ENCODE measurements at places on chromosomes 7 and 10.
A peak's percentile ranks its signal among the peaks of the same experiment; 100 is the strongest.

DNA sequence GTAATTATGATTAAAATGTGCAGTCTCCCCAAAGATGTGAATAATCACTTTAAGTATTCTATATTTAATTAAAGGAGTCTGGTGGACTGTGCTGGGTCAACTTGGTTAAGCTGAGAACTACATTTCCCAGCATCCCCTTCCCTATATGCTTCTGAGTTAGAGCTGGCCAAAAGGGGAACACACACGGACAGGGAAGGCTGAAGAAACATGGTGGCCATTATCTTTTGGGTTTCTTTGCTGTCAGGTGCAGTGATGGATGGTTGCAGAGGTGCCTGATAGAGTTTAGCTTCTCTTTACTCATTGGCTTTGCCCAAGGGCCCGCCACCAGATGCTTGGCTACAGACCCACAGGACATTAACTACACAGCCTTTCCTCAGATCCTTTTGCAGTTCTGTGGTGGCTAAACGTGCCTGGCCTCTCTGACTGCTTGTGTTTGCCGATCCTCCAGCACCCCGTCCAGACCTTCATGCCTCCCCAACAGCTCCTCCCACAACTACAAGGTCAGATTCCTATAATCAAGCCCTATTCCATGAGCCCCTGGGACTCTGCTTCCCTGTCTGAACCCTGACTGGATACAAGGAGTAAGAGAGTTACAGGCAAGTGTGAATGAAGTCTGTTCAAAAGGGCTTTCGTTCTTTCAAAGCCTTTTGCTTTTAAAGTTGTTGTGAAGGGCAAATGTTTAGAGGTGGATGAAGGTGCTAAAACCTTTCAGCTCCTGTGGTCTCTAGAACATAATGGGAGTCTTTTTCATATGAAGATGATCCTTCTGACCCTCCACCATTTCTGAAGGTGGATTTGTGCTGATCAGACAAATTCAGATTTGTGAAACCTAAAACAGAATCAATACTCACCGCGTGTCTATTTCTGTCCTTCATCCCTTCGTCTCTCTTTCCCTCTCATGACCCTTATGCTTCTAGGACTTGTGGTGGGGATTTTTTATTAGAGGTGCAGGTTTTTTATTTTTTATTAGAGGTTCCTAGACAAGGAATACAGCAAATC is 21.5 kb downstream of the BUB3 start:
- no peak for DNase-seq

- no peak for DNase-seq
These were observed 1.2 kb downstream of the PTEN start for GRCh38 chr10:87864496-87865059.

GRCh38 chr7:124680304-124680703 is 85.3 kb downstream of the GPR37 start:
- DNase-seq = no peak

DNA sequence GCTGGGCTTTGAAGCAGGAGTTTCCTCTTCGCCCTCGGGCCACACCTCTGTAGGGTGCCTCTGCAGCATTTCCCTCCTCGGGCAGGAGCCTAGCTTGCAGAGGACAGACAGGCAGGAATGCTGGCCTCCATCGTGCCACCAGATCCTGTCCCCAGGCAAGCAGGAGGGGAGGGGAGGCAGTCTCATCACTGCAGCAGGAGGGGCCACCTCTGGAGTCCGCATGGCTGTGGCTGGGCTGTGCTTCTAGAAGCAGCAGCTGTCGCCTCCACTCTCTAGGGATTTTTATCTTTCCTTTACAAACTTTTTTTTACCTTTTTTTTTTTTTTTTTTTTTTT is 181.4 kb downstream of the CUX1 start:
- no peak for DNase-seq

GRCh38 chr7:102432442-102433218 is 745 bp upstream of the ORAI2 start:
- DNase-seq = peak; percentile 64

DNA sequence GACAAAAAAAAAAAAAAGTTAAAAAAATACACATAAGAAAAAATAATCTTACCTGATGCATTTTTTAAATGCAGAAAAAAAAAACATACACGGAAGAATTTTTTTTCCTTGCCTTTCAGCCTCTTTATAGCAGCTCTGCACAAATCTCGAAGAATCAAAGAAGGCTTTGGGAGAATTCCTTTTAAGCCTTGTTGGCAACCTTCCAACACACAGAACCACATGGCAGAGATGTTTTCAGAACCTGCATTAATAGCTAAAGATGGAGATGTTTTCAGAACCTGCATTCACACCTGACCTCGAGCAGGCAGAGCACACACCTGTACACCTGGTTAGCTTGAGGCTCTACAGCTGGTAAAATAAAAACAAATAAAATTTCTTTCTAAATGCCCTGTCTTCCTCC is 65.6 kb downstream of the DOCK4 start:
- no peak for DNase-seq

- no peak for DNase-seq
These were observed 397.8 kb upstream of the NRP1 start for GRCh38 chr10:33732161-33732680.

DNA sequence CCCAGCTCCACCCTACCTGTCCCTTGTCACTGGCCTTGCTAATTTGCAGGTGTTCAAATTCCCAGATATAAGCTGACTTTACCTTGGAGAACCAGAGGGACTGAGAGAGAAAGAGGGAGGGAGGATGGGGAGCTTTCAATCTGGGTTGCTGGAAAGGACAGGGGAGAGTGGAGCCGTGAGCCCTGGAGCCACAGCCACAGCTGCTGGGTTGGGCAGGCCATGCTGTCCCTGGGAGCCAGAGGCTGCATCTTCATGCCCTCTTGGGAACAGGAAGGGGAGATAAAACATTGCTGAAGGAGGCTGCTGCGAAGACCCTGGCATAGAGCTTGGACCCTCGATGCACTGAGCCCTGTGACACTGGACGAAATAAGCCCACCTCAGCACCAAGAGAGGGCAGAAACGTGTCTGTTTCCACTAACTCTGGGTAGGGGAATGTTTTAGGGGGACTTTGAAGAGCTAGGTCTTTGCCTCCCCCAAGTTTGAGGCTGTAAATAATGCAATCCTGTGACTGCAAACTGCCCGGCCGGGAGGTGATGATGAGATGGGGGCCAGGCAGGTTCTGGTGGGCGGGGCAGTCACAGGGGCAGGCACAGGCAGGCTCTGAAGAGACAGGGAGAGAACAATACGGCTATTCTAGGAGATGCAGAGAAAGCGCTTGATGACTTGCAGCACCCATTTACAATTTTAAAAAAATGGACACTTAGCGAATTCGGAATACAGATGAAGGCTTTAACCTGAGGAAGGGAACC is 5.8 kb upstream of the JAKMIP3 start:
- no peak for DNase-seq

GRCh38 chr10:116880716-116881482 is 31.6 kb downstream of the ENO4 start:
- DNase-seq = no peak

DNA sequence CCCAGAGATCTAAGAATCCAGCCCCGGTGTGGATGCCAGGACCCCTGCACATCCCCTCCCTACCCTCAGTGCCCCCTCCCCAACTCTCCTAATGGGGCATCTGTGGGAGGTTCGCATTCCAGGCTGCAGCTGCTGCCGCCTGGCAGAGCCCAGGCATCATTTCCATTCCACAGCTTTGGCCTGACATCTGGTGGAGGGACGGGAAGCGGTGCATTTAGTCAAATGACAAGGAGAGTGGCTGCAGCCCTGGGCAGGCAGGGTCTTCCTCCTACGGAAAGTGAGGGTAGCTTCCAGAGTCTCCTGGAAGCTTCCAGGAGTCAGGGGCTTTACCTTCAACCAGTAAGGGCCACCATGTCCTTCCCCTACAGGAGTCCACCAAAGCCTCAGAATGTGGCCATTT is 30.8 kb downstream of the PRLHR start:
- no peak for DNase-seq

- no peak for DNase-seq
These were observed 23.2 kb upstream of the SMURF1 start for GRCh38 chr7:99167072-99167471.

- DNase-seq = no peak
These were observed 30.2 kb upstream of the LEP start for GRCh38 chr7:128210590-128211570.

- peak; percentile 3 for DNase-seq
These were observed 86.5 kb upstream of the NMT2 start for GRCh38 chr10:15254808-15255648.

DNA sequence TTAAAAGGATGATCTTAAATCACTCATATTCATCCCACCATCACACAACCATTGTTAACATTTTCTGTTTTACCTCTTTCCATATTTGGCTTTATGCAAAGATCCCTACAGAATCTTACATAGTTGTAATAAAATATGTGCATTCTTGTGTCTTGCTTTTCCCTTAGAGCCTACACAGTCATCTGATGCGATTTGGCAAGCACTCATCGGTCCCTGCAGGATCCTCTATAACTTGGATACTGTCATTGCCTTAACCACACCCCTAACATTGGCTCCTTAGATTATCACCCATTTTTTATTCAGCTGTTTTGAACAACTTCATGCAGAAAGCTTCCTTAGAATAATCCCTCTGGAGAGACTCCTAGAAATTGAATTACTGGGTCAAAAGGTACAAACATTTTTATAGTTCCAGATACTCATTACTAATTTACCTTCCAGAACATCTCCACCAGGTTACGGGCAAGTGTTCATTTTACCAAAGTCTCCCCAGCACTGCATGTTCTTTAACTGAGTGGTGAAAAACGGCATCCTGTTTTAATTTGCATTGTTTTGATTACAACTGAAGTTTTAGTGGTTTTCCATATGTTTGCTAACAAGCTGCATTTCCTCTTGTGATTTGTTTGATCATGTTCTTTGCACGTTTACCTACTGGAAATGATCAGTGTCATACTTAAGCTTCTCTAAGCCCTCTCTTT is 268.3 kb downstream of the GRID1 start:
- no peak for DNase-seq

GRCh38 chr7:44288811-44289340 is 36.5 kb downstream of the CAMK2B start:
- DNase-seq = no peak

GRCh38 chr7:135905355-135905754 is 71.8 kb downstream of the MTPN start:
- no peak for DNase-seq

DNA sequence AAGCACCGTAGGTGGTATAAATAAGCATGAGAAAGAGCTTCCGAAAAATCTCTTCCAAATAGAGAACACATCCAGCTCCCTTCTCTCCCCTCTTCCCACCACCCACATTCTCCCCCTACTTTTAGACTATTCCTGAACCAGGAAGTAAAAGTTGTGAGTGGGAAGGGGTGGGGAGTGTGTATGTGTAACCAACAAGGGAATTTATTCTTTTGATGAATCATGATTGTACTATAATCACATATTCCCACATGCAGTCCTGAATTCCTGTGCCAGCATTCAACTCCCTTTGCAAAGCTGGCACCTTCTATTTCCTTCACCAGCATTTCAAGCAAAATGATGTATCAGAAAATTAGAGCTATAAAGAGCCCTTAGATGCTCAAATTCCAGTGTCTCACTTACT is 230.6 kb upstream of the CHRM2 start:
- DNase-seq = no peak

DNA sequence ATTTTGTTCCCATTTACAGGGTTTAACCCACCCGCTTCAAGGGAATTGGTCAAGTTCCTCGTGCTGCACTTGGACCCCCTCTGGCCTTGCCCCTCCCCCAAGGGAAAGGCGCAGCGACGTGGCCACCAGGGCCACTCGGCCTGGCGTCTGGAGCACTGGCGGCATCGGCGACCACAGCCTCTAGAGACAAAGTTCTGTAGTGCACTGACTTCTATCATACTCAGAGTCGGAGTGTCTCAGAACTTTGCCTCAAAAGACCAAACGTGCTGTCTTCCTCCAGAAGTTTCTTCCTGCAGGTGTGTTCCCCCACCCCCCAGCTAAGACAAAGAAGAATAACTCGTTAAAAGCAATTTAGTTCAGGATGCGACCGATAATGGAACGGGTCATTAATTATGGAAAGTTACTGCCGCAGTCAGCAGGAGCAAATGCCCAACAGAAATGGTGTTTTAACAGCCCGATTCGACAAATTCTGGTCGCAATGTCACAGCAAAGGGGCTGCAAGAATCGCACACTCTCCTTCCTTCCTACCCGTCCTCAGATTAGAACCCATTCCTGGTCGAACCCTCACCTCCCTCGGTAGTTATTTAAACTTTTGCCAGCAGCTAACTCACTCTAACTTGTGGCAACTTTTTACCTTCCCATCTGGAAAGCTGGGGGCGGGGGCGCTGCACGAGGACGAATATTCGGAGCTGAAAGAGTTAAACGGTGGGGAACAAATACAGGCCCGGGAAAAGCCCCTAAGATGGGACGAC is 202.1 kb upstream of the NFE2L3 start:
- DNase-seq = no peak

- DNase-seq = no peak
These were observed 6.1 kb upstream of the MYOZ1 start for GRCh38 chr10:73647211-73647874.

GRCh38 chr10:80946957-80947726 is 409.4 kb downstream of the SH2D4B start:
- DNase-seq = no peak

DNA sequence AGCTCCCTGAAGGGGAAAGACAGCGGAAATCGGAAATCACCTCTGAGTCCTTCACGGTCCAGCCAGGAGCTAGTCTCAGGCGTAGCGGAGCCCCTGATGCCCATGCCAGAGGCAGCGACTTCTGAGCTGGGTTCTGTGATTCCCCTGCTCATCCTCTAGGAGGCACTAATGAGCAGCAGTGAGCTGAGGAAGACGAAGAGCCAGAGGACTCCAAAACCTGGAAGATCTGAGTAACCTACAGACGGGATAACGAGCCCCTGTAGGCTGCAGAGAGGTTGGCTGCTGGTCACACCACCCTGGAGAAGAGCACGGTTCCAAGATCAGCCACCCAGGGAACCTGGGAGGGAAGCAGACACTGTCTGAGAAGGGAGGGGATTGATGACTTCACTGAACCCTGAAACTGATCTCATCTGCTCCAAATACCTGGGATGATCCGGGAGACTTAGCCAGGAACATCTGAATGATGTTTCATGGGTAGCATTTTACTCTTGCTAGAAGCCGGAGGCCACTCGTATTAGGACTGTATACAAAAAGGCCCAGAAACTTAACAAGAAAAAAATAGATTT is 304.1 kb downstream of the PAXIP1 start:
- DNase-seq = no peak

DNA sequence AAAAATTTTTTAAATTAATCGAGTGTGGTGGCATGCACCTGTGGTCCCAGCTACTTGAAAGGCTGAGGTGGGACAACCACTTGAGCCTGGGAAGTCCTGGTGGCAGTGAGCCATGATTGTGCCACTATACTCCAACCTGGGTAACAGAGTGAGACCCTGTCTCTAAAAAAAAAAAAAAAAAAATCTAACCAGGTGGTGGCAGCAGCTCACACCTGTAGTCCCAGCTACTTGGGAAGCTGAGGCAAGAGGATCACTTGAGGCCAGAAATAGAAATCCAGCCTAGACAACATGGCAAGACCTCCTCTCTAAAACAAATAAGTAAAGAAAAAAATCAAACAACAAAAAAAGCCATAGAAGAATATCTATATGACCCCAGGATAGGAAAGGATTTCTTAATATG is 3.6 kb upstream of the MYOF start:
- DNase-seq = no peak

- no peak for DNase-seq
These were observed 334.8 kb downstream of the TNS3 start for GRCh38 chr7:47247132-47247531.

- DNase-seq = no peak
These were observed 69.3 kb downstream of the HIPK2 start for GRCh38 chr7:139708541-139708940.

- DNase-seq = no peak
These were observed 123.3 kb downstream of the WDFY4 start for GRCh38 chr10:48807791-48808470.

All from CD8-positive, alpha-beta memory T cell (primary cell).